ENCODE measurements at places on chromosomes 1 and 21.

GRCh38 chr1:234474375-234474774 is 4.6 kb downstream of the TARBP1 start:
- no peak for DNase-seq

DNA sequence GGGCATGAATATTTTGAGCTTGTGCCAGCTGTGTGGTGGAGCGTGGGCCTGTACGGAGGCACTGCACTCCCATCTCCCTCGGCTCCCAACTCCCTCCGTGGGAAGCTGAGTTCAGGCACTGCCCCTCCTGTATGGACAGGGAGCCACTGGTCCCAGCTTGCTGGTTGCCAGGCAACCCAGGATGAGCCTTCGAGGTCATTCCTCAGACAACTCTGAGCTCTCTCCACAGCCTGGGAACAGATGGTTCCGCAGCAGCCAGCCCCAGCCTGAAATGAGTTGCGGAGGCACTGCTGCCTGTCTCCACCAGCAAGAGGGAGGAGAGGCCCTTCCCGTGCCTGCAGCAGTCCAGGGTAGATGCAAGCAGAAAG is 58.4 kb upstream of the TENT5B start:
- no peak for DNase-seq

DNA sequence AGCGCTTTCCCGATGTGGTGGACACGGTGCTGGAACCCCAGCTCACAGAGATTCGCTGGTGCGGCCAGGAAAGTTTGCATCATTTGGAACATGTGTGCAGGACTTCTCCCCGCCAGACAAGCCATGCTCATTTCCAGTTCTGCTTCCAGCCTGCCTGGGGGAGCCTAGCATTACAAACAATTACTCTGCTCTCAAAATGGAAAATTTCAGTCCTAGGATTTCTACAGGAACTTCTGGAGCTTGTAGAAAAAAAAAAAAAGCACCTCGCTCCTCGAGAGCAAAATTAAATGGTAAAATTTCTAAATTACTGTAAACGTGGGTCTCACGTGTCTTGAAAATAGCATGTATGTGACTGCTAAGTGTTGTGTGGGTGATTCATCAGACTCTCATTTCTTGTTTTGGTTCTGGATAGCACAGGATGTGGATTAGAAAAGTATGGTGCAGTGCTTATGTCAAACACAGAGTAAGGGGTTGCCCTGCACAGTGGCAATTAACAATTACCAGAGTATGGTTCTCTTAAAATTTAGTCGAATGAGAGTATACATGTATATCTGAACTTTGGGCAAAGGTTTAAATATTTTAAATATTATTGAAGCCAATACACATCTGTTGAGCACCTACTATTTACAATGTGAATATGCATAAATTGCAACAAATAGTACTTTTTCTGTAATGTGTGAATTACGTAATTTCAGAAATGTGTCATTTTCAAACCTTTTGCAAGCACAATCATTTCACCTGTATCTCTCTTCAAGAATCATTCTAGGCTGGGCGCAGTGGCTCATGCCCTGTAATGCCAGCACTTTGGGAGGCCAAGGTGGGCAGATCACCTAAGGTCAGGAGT is 61.8 kb upstream of the PTGFRN start:
- no peak for DNase-seq

- DNase-seq = no peak
Observed at GRCh38 chr1:235859789-235860188, 6.9 kb downstream of the LYST start.

DNA sequence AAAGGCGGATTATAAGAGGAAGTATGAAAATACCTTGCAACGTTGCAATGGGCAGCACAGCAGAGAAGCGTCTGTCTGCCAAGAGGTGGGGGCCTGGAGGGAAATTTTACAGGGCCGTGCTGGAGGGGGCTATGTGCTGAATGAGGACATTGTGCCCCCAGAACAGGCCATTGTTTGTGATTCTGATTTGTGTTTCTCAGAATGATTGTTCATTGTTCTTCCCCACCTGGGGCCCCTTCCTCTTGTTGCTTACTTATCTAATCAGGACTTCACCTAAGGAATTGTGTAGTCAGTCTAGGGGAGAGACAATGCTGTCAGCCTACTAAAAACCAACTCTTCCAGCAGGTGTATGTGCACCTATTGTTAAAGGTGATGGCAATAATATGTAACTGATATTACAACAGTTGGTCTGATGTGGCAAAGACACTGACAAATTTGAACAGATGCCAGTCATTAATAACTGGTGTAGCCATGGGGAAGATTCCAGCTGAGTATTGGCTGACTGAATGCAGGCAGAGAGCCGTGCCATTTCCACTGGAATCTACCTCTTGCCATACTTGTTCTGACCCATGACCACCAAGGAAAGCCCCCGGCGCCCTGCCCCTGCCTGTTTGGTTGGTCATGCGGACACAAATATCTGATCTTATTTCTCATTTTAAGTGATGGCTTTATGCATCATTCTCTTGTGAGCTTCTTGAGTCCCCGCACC is 45.2 kb upstream of the PSEN2 start:
- DNase-seq = no peak
